ENCODE measurements at places on chromosomes 7 and 10.

- no peak for DNase-seq
These were observed 205.0 kb downstream of the BBS9 start for GRCh38 chr7:33334349-33334748.

GRCh38 chr7:93178213-93178612 lies 30.0 kb upstream of the SAMD9L start:
- no peak for DNase-seq

GRCh38 chr10:96352582-96352981 lies 6.2 kb downstream of the OPALIN start:
- no peak for DNase-seq

DNA sequence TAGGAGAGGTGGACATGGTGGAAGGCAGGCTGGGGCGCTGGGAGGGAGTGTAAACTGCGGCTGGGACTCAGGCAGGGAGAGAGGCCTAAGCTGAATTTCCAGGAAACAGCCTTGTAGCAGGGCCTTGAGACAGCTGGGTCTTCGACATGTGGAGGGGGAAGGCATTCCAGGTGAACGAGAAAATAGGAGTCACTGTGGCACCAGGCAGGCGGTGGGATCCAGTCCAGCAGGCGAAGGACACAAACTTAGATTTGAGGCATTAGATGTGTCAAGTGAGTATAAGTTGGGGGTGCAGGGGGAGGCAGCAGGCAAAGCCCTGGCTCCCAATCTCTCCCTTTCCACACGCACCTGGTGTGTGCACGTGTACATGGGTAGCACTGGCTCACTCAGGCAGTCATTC lies 105.3 kb downstream of the PTPN20 start:
- no peak for DNase-seq

GRCh38 chr7:158097453-158098124 lies 490.0 kb downstream of the PTPRN2 start:
- no peak for DNase-seq

DNA sequence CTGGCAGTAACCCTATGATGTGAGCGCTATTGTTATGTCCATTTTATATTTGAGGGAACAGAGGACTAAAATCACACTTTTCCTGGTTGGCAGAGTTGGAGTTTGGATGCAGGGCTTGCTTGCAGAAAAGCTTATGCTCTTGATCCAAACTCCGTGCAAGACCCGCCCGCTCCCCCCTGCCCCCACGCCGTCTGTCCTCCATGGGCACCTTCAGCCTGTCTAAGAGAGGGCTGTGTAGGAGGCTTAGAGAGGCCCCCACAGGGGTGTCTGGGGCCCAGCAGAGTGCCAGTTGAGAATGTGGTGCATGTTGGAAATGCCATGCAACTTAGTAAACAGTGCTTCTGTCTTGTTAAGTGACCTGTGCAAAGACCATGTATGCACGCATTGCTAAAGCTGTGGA lies 170.5 kb upstream of the NPY start:
- no peak for DNase-seq

GRCh38 chr10:65802391-65802790 lies 1123.4 kb upstream of the LRRTM3 start:
- DNase-seq, result no peak

- no peak for DNase-seq
These were observed 34.5 kb downstream of the PAPSS2 start for GRCh38 chr10:87694011-87694794.

DNA sequence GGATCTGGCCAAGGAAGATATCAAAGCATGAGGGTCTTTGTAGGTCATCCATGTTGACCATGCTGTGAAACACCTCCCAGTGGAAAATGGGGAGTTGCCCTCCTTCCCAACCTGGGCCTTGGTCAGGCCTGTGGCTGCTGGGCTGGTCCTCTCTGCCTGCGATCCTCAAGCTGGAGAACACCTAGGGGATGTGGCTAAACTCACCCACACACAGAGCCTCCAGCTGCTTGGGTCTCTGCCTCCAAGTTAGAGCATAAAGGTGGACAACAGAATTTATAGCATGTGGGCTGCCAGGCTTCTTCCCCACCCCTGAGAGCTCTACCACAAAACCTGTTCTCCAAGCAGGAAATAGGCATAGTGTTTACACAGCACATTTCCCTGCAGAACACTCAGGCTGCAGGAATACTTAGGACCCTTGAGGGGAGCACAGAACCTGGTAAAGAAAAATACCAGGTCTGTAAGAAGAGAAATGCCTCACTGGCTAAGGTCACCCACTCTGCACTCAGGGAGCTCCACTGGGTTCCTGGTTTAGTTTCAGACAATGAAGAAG lies at the start of gene SFTPA2:
Gene SFTPA2, minus strand, starts transcription at position 248 of the 550 bp plus-strand sequence. CDS start 924 bp downstream, outside the sequence.
- DNase-seq, result no peak

DNA sequence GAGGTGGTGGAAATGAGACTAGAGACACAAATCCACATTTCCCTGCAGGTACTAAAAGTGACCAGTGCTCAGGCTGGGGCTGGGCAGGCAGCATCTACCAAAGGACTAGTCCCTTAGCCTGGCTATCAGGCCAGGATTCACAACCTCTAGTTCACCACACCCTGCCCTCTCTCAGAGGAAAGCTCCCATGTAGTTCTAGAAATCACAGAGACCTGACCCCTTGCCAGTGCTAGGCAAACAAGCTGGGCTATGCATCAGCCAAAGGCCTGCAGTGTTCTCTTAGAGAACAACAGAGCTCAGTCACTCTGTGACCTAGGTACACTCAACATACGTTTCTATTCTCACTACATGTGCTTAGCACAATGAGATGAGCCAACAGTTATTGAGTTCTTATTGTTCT lies 26.7 kb upstream of the LRRC4 start:
- DNase-seq, result no peak

DNA sequence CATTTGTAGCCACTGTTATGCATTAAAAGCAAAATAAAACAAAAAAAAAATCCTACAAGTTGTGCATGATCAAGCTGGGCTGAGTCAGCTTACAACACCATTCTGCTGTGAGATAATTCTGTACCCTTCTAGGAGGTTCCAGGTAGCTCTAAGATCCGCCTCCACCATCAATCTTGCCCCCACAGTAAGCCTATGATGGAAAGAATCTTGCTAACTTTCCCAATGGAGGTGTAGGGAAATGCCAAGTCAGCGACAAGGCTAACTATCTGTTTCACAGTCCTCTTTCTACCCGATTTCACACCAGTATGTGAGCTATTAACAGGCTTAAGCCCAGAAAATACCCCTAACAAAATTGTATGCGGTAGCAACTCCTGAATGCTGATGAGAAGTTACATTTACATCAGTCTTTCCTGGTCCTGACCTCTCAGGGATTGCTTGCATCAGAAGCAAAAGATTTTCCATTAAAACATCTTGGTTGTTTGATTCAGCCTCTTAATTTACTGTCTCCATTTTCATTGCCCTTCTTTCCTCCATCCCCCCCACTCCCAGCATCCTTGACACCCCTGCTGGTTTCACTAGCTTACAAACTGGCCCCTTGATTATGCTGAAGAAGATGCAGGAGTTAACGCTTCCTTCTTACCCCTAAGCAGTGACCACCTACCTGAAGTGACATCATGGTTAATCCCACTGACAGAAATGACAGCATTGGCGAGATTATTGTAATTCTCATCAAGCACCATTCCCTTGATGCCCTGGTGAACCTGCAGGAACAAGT lies 27.8 kb downstream of the CPN1 start:
- DNase-seq, result no peak

- peak; percentile 8 for DNase-seq
These were observed 81.0 kb downstream of the PPP1R3C start for GRCh38 chr10:91551856-91552255.

DNA sequence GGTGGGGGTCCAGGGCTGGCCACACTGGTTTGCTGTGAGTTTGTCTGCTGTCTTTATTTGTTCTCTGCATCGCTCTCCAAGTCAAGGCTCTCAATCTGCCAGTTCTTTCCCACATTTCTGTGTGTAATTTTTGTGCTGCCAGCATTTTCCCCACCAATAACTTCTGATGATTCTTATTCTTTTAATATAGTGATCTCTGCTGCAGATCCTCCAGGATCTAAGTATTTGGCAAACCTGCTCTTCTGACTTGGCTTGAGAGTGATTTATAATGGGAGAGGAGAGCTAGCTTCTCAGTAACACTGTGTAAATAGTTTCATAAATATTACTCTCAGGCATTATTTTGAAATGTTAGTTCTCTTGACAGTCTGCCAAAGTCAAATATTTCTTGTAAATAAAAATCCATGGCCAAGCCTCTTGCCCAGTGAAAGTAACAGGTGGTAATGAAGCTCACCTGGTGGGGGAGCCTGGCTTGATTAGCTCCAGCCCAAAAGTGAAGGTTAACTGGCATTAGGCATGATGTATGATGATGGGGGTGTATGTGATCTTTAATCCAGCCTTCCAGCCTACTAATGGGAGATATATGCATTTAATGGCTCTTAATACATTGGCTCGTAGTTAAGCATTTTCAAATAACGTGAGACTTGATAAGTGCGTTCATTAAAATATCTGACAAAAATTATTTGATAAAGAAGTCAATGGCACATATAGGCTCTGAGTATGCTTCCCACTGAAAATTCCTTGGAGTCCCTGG lies 1055.9 kb downstream of the KCNMA1 start:
- no peak for DNase-seq

DNA sequence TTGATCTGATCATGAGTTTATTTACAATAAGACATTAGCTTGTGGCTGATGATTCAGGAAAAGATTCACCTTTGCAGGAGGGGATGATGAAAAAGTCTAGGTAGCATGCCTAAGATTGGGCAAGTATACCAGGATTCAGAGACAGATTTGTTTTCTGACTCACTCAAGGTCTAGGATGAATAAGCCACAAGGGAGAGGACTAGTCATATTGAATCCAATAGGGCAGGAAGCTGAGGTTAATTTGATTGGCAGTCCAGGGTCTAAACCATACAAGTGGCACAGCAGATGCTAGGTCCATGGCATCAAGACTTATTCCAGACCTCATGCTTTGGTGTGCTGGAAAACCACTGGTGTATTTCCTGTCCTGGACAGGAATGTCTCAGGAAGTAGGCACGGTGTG lies 1133.4 kb downstream of the XPNPEP1 start:
- no peak for DNase-seq

GRCh38 chr10:60943316-60944057 lies 498 bp downstream of the RHOBTB1 start:
- DNase-seq, result peak; percentile 25

GRCh38 chr10:5317547-5318107 lies 47.1 kb upstream of the UCN3 start:
- DNase-seq, result peak; percentile 67

- DNase-seq, result peak; percentile 63
These were observed 21.0 kb upstream of the HPS1 start for GRCh38 chr10:98467506-98468318.

DNA sequence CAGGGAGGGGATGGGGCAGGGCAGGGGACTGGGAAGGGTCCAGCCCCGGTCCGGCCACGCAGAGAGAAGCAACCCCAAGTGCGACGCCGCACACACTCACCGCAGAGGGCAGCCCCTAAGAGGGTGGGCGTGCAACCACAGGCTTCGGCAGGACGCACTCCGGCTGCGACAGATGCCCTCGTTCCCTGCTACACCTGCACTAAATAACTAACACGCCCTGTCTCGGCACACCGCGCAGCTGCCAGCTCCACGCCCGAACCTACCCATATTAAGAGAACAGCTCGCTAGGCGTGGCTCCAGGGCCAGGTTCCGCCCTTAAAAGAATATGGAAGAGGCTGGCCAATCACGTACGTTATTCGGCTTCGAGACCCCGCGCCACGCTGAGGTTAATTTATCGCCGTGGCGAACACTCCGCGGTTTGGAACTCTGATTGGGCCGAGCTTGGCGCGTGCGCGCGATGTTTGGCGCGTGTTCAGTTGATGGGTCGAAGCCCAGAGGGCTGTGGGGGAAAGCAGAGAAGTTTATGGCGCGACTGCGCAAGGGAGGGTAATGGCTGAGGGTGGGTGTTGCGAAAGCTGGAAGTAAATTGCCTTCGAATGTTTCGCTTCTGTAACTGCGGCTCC lies 91.1 kb downstream of the OR13A1 start:
- DNase-seq, result no peak

- DNase-seq, result no peak
These were observed at the start of gene LRRC17 for GRCh38 chr7:102912742-102913141. Gene LRRC17 (plus strand): TSS chr7:102913000. CDS start chr7:102933914, 20,914 bp downstream.

DNA sequence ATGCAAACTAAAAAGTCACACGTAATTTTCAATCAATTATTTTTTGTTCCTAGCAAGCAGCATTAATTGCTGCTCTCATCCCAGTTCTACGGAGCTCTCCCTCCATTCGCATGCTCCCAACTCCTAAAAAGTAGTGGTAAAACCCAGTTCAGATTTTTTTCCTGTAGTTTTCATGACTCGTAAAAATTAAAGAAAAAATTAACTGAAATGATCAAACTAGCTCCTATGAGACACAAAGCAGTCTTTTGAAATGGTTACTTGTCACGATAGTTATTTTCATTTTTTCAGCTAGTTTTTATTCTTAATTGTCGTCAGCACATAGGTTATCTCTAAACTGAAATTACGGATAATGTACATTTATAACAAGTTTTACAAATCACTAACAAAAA lies 1.8 kb downstream of the HNRNPA2B1 start:
- no peak for DNase-seq

DNA sequence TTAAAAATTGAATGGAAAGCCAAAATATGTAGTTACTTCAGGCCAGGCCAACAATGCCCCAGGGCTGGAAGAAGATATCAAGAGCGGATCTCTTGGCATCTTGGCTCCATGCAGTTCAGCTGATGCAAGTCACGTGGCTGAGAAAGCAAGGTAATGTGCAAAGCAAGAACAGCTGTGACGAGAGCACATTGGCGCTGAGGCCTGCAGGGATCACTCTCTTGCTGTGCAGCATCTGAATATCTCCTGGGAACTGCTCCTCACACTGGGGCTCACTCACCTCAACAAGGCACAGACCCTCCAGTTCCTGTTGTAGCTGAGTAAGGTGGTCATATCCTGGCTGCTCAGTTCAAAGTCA lies 14.0 kb downstream of the AKR1B1 start:
- DNase-seq, result no peak

- no peak for DNase-seq
These were observed 154.2 kb downstream of the VWC2 start for GRCh38 chr7:49927631-49928030.

DNA sequence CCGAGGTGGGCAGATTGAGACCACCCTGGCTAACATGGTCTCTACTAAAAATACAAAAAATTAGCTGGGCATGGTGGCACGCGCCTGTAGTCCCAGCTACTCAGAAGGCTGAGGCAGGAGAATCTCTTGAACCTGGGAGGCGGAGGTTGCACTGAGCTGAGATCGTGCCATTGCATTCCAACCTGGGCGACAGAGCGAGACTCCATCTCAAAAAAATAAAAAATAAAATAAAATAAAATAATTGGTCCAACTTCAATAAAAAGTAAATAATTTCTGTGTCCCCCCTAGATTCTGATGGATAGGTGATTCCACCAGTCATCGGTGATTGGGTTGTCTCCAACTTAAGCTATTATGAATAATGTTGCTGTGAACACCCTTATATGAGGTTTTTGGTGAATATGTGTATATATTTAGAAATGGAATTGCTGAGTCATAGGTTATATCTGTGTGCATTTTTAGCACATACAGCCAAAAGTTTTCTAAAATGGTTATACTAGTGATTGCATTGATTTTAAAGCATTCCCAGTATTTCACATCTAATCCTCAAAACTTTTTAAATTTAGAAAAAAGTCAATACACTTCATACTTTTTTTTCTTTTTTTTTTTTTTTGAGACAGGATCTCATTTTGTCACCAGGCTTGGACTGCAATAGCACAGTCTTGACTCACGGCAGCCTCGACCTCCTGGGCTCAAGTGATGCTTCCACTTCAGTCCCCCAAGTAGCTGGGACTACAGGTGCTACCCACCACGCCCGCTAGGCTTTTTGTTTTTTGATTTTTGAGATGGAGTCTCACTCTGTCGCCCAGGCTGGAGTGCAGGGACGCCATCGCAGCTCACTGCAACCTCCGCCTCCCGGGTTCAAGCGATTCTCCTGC lies 13.7 kb upstream of the SRPK2 start:
- DNase-seq, result no peak

Measured in stimulated activated naive CD8-positive, alpha-beta T cell treated with anti-CD3 and anti-CD28 coated beads, Interleukin-15, Interleukin-2, amounts not matched to agents 100 U/mL and 50 U/mL, for 24 hours (primary cell).